Right ventricle myocardium inferior (tissue), 1 donor: ENCODE measurements at places on chromosomes 6 and 20.

DNA sequence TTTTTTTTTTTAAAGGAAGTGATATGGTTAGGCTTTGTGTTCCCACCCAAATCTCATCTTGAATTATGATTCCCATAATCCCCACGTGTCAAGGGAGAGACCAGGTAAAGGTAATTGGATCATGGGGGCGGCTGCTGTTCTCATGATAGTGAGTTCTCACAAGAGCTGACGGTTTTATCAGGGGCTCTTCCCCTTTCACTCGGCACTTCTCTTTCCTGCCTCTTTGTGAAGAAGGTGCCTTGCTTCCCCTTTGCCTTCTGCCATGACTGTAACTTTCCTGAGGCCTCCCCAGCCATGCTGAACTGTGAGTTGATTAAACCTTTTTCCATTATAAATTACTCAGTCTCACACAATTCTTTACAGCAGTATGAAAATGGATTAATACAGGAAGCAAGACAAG is 64.3 kb downstream of the ZFP64 start:
- no peak for DNase-seq

GRCh38 chr6:112183271-112183671 is 71.1 kb downstream of the LAMA4 start:
- no peak for DNase-seq

DNA sequence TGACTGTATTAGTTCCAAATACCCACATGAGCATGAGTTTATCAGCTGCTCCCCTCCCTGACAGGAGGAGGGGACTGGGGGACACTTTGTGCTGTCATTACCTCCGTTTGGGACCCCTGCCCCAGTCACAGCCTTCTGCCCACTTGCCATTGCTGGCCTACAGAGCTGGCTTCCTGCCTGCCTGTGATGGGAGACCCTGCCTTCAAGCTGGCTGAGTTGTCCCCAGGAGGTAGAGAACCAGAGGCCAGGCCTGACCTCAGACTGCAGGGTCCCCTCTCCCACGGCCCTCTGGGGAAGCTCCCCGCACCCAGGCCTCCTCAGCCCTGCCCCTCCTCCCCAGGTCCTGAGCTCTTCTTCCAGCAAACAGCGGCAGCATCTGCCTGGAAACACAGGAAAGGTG is 105.5 kb downstream of the JPH2 start:
- no peak for DNase-seq

GRCh38 chr20:18922898-18923297 is 109.3 kb downstream of the SCP2D1 start:
- no peak for DNase-seq

GRCh38 chr6:151052021-151052646 is 186.6 kb downstream of the MTHFD1L start:
- DNase-seq, result no peak

- DNase-seq, result no peak
Measured at GRCh38 chr6:34723203-34723602, 26.6 kb upstream of the ILRUN start.
